Psoas muscle (tissue), 8 donors: ENCODE measurements at places on chromosomes 6 and 20. TPM values are rescaled to one million over a fixed set of nuclear protein-coding genes. Genes with fewer than 3 reads are reported as not detected.

DNA sequence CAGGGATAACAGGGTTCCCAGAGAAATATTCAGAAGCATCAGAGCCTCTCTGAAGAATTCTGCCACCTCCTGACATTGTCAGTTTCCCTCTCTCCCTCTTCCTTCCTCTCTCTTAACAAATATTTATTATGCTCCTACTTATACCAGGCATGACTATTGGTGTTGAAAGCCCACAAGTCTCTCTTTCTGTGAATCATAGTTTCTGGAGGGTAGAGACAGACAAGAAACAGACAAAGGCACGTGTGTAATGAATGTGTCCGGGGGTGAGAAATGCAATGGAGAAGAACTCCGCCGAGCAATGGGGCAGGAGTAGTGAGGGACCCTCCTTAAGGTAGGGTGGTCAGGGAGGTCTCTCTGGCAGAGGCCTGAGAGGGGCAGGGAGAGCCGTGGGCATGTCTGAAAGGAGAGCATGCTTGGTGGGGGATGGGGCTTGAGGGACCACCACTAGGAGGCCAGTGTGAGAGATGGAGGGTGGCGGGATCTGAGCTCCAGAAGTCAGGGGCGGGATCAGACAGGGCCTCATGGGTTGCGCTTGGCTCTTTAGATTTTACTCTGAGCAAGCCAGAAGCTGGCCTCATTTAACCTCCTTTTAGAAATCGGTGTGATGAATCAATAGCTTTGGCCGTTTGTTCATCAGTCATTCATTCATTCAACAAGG lies 57.3 kb downstream of the EYA2 start:
- no peak for DNase-seq

The PCSK2 gene
- polyA plus RNA-seq = not detected

DNA sequence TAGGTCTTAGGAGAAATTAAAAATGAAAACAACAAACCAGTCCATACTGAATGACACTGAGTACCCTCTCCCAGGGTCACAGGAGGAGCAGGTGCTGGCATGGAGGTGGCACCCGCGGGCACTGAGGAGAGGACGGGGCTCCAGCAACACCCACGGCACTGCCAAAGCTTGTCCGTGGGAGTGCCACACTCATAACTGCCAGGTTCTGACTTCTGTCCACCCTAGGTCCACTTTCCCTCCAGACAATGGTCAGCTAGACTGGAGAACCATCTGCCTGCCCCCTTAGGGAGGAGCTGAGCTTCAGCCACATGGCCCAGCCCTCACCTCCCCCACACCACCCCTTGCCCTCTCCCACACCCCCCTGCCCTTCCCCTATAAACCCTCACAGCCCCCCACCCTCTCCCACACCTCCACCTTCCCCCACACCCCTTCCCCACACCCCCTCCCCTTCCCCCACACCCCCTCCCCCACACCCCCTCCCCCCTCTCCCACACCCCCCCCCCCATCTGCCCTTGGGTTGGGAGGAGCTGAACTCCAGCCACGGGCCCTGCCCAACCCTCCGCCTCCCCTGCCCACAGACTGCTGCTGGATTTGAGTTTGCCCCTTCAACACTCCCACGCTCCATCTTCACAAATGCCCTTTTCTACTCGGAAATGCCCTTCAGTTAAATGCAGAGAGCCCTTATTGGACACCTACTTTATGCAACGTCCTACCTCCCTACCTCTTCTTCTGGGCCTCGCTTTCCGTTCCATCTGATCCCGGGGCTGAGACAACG lies 129.6 kb downstream of the TAF4 start:
- DNase-seq = peak; percentile 4

GRCh38 chr6:6193221-6193745 lies 127.2 kb downstream of the F13A1 start:
- no peak for DNase-seq
